ENCODE measurements at places on chromosomes 16 and 17.
A peak's percentile ranks its signal among the peaks of the same experiment; 100 is the strongest.

DNA sequence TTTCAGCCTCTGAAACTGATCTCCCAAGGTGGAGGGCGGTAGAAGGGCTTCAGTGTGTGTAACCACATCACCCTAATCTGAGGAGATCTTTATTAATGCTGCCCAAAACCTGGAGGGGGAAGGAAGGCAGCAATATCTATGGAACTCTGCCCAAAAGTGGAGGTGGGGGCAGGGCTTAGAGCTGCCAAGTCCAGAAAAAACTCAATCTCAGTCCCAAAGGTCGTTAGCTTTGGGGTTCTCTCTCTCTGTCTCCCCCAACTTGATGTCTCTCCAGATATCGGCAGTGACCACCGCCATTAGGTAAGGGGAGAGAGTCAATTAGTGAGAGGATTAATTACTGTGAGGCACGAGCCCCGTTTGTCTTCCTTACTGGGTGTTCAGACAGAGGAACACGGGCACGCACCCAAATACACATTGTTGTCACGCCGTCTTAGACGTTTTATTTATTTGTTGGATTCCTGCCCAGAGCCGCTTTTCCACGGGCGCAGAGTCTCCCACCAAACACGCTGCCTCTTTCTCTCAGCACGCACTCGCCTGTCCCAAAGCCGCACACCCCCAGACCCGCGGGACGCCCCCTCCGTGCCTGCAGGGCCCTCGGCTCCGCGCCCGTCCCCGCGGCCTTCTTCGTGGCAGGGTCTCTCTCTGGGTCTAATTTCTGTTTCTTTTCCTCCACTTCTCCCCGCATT is 5.4 kb upstream of the LHX1 start:
- no peak for DNase-seq

DNA sequence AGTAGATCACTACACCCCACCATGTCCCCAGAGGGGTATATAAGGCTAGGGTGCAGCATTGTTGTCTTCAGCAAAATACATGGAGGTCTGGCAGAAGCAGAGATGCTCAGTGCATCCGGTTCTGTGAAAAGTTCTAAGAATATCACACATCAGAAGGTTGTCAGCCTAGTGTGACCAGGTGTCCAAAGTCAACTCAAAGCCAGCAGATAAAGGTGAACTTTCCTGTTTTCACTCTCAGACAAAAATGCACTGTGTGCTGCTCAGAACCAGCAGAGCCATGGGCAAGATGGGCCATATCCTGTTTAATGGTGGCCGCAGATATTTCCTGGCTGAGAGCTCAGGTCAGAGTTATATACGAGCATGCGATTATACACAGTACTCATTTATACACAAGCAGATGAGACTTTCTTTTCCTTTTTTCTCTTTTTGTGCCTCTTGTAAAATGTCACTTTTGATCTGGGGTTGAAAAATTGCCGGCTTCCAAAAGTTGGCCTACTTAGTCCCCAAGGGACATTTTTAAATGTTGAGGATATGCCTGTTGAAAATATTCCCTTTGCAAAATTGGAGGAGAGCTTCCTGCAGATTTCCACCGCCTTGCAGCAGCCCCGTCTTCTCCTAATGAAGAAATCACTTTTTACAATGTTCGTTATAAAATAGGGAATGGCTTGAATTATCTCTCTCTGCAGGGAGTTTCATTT is 425.6 kb upstream of the SALL1 start:
- DNase-seq, result no peak

DNA sequence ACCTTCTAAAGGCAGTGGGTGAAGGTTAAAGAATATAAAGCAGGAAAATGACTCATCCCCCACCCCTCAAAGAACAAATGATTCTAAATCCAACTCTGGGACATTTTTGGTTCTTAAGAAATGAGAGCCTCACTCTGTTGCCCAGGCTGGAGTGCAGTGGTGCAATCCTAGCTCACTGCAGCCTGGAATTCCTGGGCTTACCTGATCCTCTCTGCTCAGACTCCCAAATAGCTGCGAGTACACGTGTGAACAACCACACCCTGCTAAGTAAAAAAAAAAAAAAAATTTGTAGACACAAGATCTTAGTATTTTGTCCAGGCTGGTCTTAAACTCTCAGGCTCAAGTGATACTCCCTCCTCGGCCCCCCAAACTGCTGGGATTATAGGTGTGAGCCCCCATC is 298.8 kb upstream of the MAF start:
- no peak for DNase-seq

DNA sequence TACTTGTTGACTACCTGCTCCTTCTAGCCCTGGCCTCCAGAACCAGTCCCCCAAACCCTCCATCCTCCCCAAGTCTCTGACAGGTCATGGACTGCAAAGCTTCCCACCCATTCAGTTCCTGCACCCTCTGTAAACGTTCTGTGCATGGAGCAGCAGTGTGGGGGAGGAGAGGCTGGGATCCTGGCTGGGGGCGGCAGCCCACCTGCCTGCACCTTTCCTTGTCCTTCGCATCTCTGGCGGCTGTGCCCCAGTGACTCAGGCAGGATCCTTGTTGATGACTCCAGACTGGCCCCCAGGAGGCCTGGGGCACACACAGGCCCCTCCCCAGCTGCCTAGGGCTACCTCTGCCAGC is 1.6 kb upstream of the PKMYT1 start:
- no peak for DNase-seq

DNA sequence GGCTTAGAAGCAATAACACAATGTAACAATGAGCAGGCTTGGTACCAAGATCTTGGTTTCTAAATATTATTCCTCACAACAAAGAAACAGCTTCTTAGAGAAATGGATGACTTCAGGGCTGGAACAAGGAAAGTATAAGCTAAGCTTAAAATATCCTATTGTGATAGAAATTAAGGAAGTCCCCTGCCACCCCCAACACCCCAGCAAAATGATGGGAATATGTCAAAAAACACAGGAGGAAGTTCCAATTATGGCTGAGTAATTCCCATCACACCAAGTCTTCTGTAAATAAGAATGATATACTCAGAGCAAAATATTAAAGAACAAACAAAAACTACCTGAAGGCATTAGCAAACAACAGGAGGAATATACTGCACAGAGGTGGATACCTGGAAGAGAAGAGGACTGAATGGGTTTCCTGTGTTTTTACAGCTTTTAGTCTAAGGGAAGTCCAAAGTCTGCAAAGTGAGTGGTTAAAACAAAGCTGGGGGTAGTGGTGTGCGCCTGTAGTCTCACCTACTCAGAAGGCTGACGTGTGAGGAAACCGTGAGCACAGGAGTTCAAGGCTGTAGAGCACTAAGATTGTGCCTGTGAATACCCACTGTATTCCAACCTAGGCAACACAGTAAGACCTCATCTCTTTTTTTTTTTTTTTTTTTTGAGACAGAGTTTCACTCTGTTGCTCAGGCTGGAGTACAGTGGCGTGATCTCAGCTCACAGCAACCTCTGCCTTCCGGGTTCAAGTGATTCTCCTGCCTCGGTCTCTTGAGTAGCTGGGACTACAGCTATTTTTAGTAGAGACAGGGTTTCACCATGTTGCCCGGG is 17.1 kb upstream of the ATP6V0A1 start:
- DNase-seq, result no peak

DNA sequence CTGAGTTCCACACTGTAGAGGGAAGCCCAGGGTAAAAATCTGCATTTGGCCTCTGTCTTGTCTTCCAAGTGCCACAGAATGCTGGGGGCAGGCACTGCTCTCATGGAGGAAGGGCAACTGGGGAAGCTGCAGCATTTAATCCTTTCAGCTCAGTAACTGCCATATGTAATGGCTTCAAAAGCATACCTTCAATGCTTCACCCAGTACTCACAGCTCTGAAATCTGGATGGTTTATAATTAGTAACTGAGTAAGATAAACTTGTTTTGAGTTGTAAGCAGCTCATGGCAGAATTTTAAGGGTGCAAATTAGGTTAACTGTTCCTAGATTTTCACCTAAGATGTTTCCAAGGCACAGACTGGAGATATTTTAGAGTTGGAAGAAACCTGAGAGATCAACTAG is 24.5 kb downstream of the PMP22 start:
- DNase-seq, result no peak

DNA sequence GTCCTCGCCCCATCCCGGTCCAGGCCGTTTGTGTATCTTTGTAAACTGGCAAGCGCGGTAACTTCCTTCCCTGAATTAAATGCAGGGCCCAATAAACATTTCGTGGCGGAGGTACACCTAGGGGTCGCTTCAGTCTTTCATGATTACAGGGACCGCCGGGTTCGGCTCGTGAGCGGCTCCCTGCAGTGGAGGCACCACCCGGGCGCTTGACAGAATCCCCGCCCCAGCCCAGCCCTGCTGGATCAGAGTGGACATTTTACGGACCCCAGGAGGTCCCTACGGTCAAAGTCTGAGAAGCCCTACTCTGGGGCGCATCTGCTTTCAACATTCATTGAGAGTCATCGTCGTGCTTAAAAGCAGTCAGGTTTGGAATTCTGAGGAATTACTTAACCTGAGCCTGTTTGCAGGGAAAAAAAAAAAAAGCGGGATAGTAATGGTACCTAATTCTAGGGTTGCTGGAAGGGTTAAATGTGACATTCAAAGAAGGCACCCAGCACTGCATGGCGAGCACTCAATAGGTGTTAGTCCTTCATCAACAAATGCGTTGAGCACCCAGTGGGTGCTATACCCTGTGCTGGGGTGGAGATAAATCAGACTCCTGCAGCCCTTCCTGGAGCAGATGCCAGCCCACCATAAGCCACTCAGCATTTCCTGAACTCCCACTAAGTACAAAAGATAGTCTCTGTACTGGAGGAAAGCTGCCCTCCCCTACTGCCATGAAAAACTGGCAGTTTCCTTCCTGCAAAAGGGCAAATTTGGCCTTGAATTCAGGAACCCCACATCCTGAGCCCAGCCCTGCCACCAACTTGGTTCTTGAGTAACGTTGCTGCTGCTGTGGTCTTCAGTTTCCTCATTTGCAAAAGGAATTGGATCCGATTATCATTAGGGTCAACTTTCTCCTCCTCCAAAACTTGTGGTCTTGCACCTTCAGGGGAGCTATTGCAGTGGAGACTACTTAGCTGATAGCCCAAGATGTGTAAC is 658 bp upstream of the DUSP3 start:
- DNase-seq, result peak; percentile 48

GRCh38 chr16:27978876-27979275 is 84.6 kb downstream of the GSG1L start:
- no peak for DNase-seq

DNA sequence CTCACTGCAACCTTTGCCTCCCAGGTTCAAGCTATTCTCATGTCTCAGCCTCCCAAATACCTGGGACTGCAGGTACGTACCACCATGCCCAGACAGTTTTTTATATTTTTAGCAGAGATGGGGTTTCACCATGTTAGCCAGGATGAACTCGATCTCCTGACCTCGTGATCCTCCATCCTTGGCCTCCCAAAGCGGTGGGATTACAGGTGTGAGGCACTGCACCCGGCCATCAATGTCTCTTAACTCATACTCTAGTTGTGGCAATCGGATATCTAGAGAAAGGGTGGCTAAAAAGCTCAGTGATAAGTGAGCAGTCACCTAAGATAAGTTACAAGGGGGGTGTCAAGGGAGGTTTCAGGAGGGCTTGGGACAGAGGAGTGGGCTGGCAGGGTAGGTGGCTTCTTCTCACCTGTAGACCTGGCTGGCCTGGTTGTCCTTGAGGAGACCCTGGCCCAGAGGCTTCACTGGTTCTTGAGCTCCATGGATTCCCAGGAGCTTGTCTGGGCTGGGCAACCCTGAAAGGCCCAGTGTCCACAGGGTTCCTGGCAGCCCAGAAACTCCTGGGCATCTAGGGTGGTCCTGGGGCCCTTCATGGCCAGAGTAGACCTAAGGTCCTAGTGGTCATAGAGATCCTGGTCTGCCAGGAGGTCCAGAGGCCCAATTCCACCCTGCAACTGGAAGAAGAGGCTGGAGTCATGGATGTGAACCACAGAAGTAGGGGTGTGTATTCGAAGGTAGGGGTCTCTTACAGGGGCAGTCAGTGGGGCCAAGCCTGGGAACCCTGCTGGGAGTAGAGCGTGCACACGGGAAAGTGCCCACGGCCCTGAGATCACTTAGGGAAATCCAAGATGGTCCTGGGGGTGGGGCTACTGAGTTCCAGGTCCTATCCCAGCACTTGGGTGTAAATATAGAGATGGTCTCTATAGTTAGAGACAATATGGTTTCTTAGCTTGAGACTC is 12.7 kb upstream of the IGFBP4 start:
- DNase-seq, result peak; percentile 40

- DNase-seq, result no peak
Observed at GRCh38 chr17:44039829-44040635, 25.3 kb upstream of the TMEM101 start.

GRCh38 chr17:66711401-66711800 is 123.5 kb upstream of the CACNG5 start:
- no peak for DNase-seq

- DNase-seq, result no peak
Observed at GRCh38 chr17:37097154-37097553, 148.4 kb downstream of the AATF start.

GRCh38 chr16:70777973-70778406 is 23.0 kb downstream of the VAC14 start:
- DNase-seq, result no peak

DNA sequence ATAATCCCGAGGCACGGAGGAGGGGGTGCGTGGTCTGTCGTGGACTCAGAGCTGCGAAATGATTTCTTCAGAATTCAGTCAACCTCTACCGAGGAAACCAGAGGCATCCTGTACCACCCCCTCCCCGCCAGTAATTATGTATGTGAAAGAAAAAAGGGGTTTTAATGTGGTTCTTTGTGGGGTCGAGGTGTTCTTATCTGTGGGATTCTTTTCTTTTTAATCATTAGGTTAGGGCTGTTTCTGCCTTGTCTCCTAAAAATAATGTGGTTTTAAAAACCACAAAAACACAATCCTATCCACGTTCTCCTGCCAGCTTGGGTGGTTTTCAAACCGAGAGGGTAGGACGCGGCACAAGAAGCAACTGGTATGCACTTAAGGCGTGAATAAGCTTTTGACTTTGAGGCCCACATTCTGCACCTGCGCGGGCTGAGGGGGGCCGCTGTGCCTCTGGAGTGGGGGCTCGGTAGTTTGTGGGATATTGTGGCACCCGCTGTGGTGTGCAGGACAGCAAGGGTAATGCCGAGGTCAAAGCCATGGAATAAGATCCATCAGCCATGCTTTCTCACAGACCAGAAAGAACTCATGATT is 1.0 kb downstream of the SLC47A1 start:
- no peak for DNase-seq

DNA sequence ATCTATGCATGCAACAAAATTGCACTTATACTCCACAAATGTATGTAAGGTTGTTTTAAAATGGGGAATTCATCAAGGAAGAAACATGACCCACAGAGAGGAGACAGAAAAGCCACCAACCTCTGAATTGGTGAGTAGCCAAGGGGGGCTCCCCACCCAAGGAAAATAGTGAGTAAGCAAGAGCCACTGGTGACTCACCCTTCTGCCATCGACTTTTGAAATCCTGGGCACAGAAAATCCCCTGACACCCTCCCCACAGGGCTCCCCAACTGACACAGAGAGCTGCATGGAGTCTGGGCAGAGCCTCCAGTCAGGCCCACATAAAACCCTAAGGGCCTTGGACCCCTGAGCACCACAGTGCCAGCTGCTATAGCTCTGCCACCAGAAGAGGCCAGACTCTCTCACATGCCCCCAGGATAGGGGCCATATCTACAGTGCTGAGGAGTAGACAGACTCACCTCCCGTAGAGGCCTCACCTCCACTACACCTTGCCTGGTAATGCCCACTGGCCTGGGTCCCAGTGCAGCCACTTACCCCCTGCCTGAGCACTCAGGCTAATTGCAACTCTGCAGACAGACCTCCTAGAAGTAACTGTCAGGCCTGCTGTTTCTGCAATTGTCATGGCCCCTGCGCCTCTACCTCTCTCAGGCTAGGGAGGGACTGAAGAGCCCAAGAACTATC is 244.7 kb upstream of the WSB1 start:
- no peak for DNase-seq

All from tibial artery (tissue), 4 donors.